ENCODE measurements at places on chromosomes 11 and 22. TPM values are rescaled to one million over a fixed set of nuclear protein-coding genes. Genes with fewer than 3 reads are reported as not detected.
A peak's percentile ranks its signal among the peaks of the same experiment; 100 is the strongest.

SCN2B gene
- 0.16 TPM for total RNA-seq

DNA sequence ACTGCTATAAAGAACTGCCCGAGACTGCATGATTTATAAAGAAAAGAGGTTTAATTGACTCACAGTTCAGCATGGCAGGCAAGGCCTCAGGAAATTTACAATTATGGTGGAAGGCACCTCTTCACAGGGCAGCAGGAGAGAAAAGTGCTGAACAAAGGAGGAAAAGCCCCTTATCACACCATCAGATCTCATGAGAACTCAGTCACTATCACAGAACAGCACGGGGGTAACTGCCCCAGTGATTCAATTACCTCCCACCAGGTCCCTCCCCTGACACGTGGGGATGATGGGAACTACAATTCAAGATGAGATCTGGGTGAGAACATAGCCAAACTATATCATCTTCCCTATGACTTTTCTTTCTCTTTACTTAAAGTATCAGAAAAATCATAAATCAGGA, 104.0 kb upstream of the SYN3 start:
- no peak overlapping the region for H3K27ac ChIP-seq
- DNase-seq, result no peak
- no peak overlapping the region for H3K4me3 ChIP-seq
- no peaks in the 10 kb centered on the region for H3K36me3 ChIP-seq

GRCh38 chr11:68432874-68433273, 27.7 kb upstream of the PPP6R3 start:
- no peaks in the 10 kb centered on the region for H3K27me3 ChIP-seq
- no peak overlapping the region for H3K4me3 ChIP-seq
- DNase-seq, result no peak
- no peak overlapping the region for H3K27ac ChIP-seq

- no peak for DNase-seq
- no peaks in the 10 kb centered on the region for H3K27me3 ChIP-seq
- H3K36me3 ChIP-seq, result no peaks in the 10 kb centered on the region
- peaks cover 10% of the 10 kb centered on the region for H3K4me1 ChIP-seq
These were observed 16.9 kb upstream of the BID start for GRCh38 chr22:17791196-17791595.

P2RX6 gene
- total RNA-seq, result 0.13 TPM

SLC25A22 gene
- 36.7 TPM for total RNA-seq

SLC22A6 gene
- total RNA-seq, result not detected

SLC17A6 gene
- 0.24 TPM for total RNA-seq

DNA sequence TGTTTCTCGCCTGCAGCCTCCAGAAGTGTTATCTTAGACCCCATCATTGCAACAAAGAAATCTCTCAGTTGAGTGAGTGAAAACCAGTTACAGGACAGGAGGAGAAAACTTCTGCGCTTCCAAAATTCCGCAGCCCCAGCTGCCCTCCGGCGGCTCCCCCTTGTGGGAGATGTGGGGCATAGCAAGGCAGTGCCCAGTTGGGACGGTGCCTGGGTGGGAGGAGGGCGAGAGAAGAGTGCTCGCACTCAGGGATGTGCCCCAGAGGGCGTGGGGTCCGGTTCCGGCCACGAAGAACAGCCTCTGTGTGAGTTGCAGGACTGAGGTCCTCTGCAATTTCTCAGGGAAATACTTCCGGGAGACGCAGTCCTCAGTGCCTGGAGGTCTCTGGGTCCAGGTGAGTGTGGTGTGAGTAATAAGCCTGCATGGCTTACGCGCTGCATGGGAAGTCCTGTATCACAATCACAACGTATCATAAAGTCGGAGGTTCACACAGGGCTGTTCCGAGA, 87.0 kb upstream of the BLID start:
- peak overlapping the region; percentile 39 for H3K4me3 ChIP-seq
- no peaks in the 10 kb centered on the region for H3K27me3 ChIP-seq
- H3K36me3 ChIP-seq, result no peaks in the 10 kb centered on the region
- no peak overlapping the region for H3K27ac ChIP-seq
- H3K4me1 ChIP-seq, result peaks cover 6% of the 10 kb centered on the region

SYT7 gene
- total RNA-seq, result 18.2 TPM

DNA sequence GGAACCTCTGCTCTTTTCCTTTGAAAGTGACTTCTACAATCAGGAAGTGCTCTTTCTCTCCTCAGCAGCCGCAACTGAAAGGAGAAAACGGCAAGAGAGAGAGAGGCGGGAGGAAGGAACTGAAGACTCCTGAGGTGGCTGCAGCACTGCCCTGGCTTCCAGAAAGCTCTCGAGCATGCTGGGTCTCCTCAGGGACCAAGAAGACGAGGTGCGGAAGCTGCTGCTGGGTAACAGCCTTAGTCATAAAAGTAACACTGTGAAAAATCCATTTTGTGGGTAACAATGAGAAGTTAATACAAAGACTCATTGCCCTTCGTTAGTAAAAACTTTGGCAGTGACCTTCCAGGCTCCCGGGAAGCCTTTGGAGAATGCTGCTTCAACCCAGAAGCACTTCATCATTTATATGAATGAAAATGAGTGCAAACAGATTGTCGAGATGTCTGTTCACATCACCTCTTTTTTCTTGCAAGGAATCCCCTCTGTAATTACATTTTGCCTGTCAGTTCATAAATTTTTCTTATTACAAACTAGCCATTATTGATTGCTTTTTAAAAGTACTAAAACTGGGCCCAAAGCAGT, 473.4 kb downstream of the SOX6 start:
- no peaks in the 10 kb centered on the region for H3K27me3 ChIP-seq
- no peaks in the 10 kb centered on the region for H3K4me1 ChIP-seq
- DNase-seq, result no peak
- no peak overlapping the region for H3K4me3 ChIP-seq

PPP1CA gene
- total RNA-seq, result 222 TPM

MYBPC3 gene
- total RNA-seq, result 0.07 TPM

BUD13 gene
- total RNA-seq, result 22.4 TPM

LARGE2 gene
- 126 TPM for total RNA-seq

CECR2 gene
- 110 TPM for total RNA-seq

GRCh38 chr11:66068923-66069714, 953 bp upstream of the PACS1 start:
- DNase-seq, result peak; percentile 49
- H3K27me3 ChIP-seq, result no peaks in the 10 kb centered on the region
- peaks cover 49% of the 10 kb centered on the region for H3K36me3 ChIP-seq
- H3K4me1 ChIP-seq, result peaks cover 26% of the 10 kb centered on the region
- peak overlapping the region; percentile 93 for H3K27ac ChIP-seq
- peak overlapping the region; percentile 71 for H3K4me3 ChIP-seq

APOA5 gene
- 0.20 TPM for total RNA-seq

GRCh38 chr11:63762654-63763495, 5.7 kb downstream of the ZFTA start:
- peak; percentile 64 for DNase-seq
- H3K4me3 ChIP-seq, result peak overlapping the region; percentile 99
- H3K36me3 ChIP-seq, result peaks cover 15% of the 10 kb centered on the region
- no peak overlapping the region for H3K27ac ChIP-seq
- H3K27me3 ChIP-seq, result no peaks in the 10 kb centered on the region

DNA sequence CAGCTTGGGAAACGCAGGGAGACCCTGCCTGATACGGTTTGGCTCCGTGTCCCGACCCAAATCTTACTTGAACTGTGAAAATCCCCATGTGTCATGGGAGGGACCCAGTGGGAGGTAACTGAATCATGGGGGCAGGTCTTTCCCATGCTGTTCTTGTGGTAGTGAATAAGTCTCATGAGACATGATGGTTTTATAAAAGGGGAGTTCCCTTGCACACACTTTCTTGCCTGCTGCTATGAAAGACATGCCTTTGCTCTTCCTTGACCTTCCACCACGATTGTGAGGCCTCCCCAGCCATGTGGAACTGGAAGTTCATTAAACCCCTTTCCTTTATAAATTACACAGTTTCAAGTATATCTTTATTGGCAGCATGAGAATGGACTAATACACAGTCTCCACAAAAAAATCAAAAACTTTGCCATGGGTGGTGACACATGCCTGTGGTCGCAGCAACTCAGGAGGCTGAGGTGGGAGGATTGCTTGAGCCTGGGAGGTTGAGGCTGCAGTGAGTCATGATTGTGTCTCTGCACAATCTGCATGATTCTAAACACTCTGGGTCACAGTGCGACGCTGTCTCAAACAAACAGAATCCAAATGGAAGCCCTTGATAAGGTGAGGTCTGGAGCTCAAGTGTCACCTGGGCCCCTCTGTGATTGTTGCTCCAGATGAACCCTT, 34.9 kb downstream of the SYN3 start:
- H3K36me3 ChIP-seq, result peaks cover 2% of the 10 kb centered on the region
- no peak overlapping the region for H3K4me3 ChIP-seq
- no peak overlapping the region for H3K27ac ChIP-seq
- H3K4me1 ChIP-seq, result peaks cover 20% of the 10 kb centered on the region

- no peak overlapping the region for H3K27ac ChIP-seq
- H3K4me1 ChIP-seq, result no peaks in the 10 kb centered on the region
- peaks cover 5% of the 10 kb centered on the region for H3K36me3 ChIP-seq
These were observed 37.4 kb downstream of the COMMD9 start for GRCh38 chr11:36251823-36252222.

DNA sequence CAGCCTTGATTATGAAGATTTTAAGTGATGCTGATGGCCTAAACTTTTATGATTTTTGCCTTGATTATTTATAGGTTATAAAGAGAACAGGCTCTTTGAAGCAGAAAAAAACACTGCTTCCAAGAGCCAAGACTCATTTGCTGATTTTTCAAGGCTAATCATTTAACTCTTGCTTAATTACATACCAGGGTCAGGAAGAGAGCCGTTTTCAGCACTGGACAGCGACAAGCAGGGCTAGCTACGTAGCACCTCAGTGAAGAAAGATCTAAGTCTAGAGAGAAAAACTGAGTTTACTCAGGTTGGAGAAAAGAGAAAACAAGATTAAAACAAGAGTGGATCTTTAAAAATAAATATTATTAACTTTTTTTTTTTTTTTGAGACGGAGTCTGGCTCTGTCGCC, 615.4 kb upstream of the B3GAT1 start:
- peaks cover 4% of the 10 kb centered on the region for H3K27me3 ChIP-seq
- peaks cover 20% of the 10 kb centered on the region for H3K4me1 ChIP-seq
- no peaks in the 10 kb centered on the region for H3K36me3 ChIP-seq
- DNase-seq, result peak; percentile 70
- H3K4me3 ChIP-seq, result no peak overlapping the region

DNA sequence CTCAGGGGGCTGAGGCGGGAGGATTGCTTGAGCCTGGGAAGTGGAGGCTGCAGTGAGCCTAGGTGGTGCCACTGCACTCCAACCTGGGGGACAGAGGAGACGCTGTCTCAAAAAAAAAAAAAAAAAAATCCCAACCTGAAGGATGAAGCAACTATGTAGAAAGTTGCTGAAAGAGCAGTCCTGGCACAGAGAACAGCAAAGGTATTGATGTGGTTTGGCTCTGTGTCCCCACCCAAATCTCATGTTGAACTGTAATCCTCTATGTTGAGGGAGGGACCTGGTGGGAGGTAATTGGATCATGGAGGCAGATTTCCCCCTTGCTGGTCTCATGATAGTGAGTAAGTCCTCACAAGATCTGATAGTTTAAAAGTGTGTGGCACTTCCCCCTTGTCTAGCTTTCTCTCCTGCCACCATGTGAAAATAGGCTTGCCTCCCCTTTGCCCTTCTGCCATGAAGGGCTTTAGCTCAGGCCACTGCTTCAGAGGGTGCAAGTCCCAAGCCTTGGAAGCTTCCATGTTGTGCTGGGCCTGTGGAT, 10.7 kb upstream of the SERPING1 start:
- DNase-seq, result no peak
- H3K27ac ChIP-seq, result no peak overlapping the region
- peaks cover 9% of the 10 kb centered on the region for H3K4me1 ChIP-seq
- no peaks in the 10 kb centered on the region for H3K36me3 ChIP-seq

GRCh38 chr11:110447897-110448745, 18.4 kb downstream of the FDX1 start:
- DNase-seq, result no peak
- H3K27ac ChIP-seq, result no peak overlapping the region
- peaks cover 10% of the 10 kb centered on the region for H3K36me3 ChIP-seq
- H3K4me1 ChIP-seq, result no peaks in the 10 kb centered on the region
- H3K4me3 ChIP-seq, result no peak overlapping the region

GRCh38 chr11:34234086-34234740, 123.6 kb downstream of the ABTB2 start:
- peak; percentile 57 for DNase-seq
- no peaks in the 10 kb centered on the region for H3K27me3 ChIP-seq
- peaks cover 36% of the 10 kb centered on the region for H3K4me1 ChIP-seq

- H3K27ac ChIP-seq, result no peak overlapping the region
- DNase-seq, result no peak
These were observed 154.1 kb upstream of the CTSC start for GRCh38 chr11:88491674-88492073.

DNA sequence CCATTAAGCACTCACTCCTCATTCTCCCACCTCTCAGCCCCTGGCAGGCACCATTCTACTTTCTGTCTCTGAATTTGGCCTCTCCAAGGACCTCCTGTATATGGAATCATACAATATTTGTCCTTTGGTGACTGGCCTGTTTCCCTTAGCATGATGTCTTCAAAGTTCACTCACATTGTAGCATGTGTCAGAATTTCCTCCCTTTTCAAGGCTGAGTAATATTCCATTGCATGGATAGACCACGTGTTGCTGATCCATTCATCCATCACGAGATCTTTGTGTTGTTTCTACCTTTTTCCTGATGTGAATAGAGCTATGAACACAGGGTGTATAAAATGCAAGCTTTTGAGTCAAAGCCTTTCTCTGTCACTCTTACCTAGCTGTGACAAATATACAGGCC, 11.6 kb downstream of the FADS2 start:
- DNase-seq, result no peak
- H3K4me1 ChIP-seq, result peaks cover 19% of the 10 kb centered on the region
- no peak overlapping the region for H3K27ac ChIP-seq
- peaks cover 75% of the 10 kb centered on the region for H3K36me3 ChIP-seq

GRCh38 chr11:19982774-19983495, 177.3 kb downstream of the DBX1 start:
- H3K4me3 ChIP-seq, result no peak overlapping the region
- H3K36me3 ChIP-seq, result no peaks in the 10 kb centered on the region
- no peak overlapping the region for H3K27ac ChIP-seq
- peaks cover 17% of the 10 kb centered on the region for H3K4me1 ChIP-seq
- no peaks in the 10 kb centered on the region for H3K27me3 ChIP-seq
- DNase-seq, result no peak

POTEH gene
- not detected for total RNA-seq

DNA sequence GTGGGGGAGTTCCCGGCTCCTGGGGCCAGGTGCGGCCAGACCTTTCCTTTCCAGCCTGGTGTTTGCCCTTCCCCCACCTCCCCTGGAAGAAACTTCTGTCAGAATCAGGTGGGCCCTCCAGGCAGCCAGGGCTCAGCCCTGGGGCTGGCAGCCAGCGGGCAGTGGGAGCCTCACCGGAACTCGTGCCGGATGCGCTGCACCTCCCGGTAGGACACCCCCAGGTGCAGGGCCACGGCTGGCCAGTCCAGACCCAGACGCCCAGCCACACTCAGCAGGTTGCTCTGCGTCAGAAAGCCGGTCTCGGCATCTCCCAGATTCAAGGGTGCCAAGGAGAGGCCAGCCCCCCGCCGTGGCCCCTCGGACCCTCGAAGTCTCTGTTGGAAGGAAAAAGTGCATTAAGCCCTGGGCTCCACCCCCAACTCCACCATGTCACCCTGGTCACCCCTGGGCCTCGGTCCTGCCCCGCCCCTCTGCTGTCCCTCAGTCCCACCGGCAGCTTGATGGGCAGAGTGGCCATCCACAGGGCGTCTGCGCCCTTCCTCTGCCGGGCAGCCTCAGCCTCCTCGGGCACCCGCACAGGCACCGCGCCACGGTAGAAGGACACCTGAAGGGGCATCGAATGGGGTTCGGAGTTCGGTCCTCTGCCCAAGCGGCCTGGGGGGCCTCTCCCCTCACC, 1.7 kb upstream of the SLC25A22 start:
- DNase-seq, result no peak
- no peak overlapping the region for H3K4me3 ChIP-seq
- no peaks in the 10 kb centered on the region for H3K36me3 ChIP-seq
- H3K27ac ChIP-seq, result no peak overlapping the region
